Psoas muscle (tissue), 8 donors: ENCODE measurements at places on chromosomes 6 and 20. TPM values are rescaled to one million over a fixed set of nuclear protein-coding genes. Genes with fewer than 3 reads are reported as not detected.

GRCh38 chr6:8914700-8915099 lies 479.4 kb upstream of the SLC35B3 start:
- no peaks in the 10 kb centered on the region for H3K4me1 ChIP-seq
- no peaks in the 10 kb centered on the region for H3K27me3 ChIP-seq
- H3K27ac ChIP-seq, result no peak overlapping the region

GRCh38 chr6:20313051-20313450 lies 88.6 kb upstream of the E2F3 start:
- DNase-seq, result no peak
- H3K4me1 ChIP-seq, result peaks cover 5% of the 10 kb centered on the region
- no peaks in the 10 kb centered on the region for H3K27me3 ChIP-seq
- H3K4me3 ChIP-seq, result no peak overlapping the region
- H3K36me3 ChIP-seq, result no peaks in the 10 kb centered on the region
- H3K27ac ChIP-seq, result no peak overlapping the region

CST4 gene
- not detected for total RNA-seq

HNF4A gene
- 0.13 TPM for total RNA-seq

DNA sequence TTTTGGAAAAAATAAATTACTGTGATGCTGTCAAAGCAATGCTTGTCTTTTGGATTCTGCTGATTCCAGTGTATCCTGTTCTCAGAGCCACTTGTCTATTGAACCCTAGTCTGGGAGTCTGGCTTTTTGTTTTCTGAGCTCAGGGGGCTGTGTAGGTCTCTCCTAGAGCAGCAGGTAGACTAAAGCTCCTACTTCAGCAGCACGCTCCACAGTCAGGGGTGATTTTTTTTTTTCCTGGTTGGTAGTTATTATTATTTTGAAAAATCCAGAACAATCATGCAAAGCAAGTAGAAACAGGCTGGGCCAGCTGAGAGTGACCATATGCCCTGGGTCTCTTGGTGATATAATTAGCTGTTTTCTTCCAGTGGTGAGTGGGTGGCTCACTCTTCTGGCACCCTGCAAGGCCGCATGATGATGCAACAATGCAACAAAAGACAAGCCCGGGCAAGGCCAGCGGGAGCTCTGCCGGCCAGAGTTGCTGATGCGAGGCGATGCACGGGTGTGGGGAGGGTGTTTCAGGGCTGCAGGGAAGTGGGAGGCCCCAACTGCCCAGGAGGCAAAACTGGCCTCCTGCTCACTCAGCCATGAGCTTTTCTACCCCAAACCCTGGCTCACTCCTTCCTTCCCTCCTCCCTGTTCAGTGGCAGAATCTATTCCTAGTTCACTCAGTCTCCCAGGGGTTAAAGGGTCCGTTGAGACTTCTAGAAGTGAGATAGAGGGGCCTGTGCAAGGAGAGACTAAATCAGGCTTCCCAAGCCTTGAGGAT lies 11.5 kb upstream of the CDKN1A start:
- DNase-seq, result peak; percentile 88
- H3K4me3 ChIP-seq, result no peak overlapping the region
- H3K4me1 ChIP-seq, result peaks cover 29% of the 10 kb centered on the region
- no peaks in the 10 kb centered on the region for H3K36me3 ChIP-seq
- peak overlapping the region; percentile 59 for H3K27ac ChIP-seq

DNA sequence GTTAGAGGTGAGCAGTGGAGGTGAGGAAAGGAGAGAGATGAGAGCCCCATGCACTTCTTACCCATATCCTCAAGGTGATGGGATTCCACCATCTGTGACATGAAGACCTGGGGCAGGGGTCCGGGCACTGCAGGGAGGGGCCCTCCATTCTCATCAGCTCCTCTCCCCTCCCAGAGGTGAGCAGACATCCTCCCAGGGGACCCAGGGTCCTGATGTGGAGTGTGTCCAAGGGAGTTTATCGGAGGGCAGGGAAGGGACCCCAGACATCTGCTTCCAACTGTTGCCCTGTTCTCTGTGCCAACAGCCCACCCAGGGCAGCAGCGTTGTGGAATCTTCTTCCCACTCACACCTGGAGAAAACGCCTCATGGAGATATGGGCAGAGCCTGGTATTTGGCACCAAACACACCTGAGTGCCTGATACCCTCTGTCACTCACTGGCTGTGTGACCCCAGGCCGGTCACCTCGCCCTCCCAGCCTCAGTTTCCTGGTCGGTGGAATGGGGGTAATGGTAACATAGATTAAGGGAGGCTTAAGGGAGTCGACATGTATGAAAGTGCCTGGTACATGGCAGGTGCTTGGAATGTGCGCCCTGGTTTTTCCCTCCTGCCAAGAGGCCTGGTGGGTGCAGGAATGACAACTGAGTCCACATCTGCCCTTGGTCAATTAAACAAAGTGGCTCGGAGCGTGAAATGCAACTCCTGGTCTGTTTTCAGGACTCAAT lies 227.9 kb downstream of the PREX1 start:
- H3K4me3 ChIP-seq, result no peak overlapping the region
- no peak overlapping the region for H3K27ac ChIP-seq

UST gene
- total RNA-seq, result 2.0 TPM

GRCh38 chr6:47251396-47251795 lies 58.3 kb downstream of the TNFRSF21 start:
- no peak overlapping the region for H3K27ac ChIP-seq
- no peaks in the 10 kb centered on the region for H3K27me3 ChIP-seq
- no peaks in the 10 kb centered on the region for H3K4me1 ChIP-seq
- DNase-seq, result no peak

LY6G6D gene
- not detected for total RNA-seq

DNA sequence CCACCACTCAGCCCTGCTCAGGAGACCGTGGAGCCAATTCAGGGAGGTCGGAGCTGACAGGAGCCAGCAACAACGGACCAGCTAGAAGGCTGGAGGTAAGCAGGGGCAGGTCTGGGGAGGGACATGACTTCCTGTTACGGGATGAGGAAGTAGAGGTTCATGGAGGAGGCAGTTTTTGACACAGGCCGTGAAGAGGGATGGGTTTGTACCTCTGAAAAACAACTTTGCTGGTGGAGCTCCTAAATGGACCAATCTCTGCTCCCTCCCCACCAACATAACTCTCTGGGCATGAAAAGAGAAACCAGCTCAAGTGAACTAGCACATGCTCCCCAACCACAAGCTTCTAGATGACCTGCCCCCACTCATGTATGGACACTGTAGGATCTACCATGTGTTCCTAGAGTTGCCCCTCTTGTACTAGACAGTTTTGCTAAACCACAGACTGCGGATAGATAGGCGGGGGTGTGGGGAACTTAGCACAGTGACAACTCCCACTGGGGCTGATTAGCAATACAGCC lies 31.4 kb downstream of the RALGAPA2 start:
- peaks cover 53% of the 10 kb centered on the region for H3K4me1 ChIP-seq
- H3K27ac ChIP-seq, result peak overlapping the region; percentile 39
- no peak for DNase-seq
- no peak overlapping the region for H3K4me3 ChIP-seq
- no peaks in the 10 kb centered on the region for H3K27me3 ChIP-seq

DNA sequence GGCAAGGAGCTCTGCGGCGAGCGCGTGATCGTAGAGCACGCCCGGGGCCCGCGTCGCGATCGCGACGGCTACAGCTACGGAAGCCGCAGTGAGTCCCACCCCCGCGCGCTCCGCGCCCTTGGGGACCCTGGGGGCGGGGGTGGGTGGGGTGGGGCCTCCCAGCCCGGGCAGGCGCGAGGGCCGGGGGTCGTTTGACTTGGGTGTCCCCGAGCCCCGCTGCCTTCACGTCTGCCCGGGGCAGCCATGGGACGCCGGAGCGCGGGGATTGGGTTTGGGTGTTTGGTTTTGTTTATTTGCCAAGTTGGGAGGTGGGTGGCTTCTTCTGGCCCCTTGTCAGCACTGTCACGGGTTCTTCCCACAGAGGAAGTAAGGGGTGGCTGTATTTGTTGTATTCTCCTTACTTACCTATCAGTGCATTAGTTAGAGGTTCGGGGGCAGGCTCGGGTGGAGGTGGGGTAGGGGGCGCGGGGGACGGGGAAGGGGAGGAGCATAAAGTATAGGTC lies 777 bp downstream of the SRSF6 start:
- peaks cover 47% of the 10 kb centered on the region for H3K36me3 ChIP-seq
- H3K27me3 ChIP-seq, result no peaks in the 10 kb centered on the region
- peaks cover 17% of the 10 kb centered on the region for H3K4me1 ChIP-seq
- peak overlapping the region; percentile 98 for H3K27ac ChIP-seq
- H3K4me3 ChIP-seq, result peak overlapping the region; percentile 82
- DNase-seq, result no peak

DNA sequence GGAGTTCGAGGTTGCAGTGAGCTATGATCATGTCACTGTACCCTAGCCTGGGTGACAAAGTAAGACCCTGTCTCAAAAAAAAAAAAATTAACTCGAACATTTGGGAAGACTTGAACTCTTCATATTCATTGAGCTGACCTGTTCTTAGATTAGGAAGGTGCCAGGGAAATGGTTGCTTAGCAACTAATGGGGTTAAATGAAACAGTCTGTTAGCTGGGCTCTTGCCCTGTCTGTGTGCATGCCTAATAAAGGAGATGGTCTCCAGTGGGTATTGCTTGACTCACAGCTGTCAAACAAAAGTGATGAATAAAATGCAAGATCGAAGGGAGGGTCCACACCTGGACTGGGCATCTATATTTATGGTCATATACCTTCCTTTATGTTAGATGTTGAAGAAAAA lies 101.8 kb downstream of the KLHL32 start:
- H3K27ac ChIP-seq, result no peak overlapping the region
- no peak for DNase-seq
- H3K4me1 ChIP-seq, result peaks cover 2% of the 10 kb centered on the region
- H3K36me3 ChIP-seq, result no peaks in the 10 kb centered on the region
- no peaks in the 10 kb centered on the region for H3K27me3 ChIP-seq

DNA sequence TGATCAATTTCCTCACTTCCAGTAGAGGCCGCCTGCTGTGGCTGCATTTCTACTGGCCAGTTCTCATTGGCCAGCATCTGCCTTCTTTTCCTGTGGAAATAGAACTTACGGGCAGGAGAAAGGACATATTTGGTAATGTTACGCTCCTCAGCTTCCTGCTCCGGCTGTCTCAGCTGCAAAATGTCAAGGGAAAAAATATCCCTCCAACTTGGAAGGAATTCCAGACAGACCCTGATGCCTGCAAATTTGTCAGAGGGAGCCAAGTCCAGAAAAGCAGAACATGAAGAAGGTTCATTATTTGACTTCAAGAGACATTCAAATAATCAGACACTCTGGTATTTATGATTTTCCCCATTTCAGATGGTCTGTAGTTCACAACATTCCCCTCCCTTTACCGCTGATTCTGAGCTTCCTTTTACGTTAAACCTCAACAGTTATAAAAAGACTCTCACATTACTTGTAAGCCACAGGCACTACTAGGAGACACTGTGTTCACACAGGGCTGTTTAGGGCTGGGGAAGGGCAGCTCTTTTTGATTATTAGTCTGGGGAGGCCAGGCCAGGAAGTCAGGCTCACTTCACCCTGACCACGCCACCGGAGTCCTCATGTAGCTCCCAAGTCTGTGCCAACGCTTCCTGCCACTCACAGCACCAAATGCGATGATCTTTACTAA lies 179.6 kb upstream of the CCN2 start:
- peak; percentile 23 for DNase-seq
- no peaks in the 10 kb centered on the region for H3K4me1 ChIP-seq
- no peaks in the 10 kb centered on the region for H3K36me3 ChIP-seq

REV3L gene
- 36.3 TPM for total RNA-seq

DNA sequence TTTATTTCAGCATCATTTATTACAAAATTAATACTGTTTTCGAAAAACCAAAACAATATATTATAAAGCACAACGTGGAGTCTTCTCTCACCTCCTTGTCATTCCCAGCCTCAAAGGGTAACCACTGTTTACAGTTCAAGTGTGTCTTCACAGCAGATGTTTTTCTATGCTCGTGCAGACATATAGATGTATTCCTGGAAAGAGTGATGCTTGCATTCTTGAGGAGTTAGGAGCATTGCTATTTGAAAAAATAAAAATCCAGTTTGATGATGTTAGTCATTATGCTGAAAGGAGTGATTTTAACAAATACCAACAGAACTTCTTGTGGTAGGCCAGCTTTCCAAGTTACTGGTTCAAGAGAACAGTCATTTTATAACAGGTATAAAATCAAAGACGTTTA lies 234.9 kb downstream of the BCKDHB start:
- H3K27ac ChIP-seq, result no peak overlapping the region
- H3K36me3 ChIP-seq, result no peaks in the 10 kb centered on the region
- DNase-seq, result no peak
- H3K27me3 ChIP-seq, result no peaks in the 10 kb centered on the region
- no peaks in the 10 kb centered on the region for H3K4me1 ChIP-seq
- no peak overlapping the region for H3K4me3 ChIP-seq

PTCRA gene
- total RNA-seq, result not detected

TRIM31 gene
- not detected for total RNA-seq

DUSP15 gene
- not detected for total RNA-seq

DNA sequence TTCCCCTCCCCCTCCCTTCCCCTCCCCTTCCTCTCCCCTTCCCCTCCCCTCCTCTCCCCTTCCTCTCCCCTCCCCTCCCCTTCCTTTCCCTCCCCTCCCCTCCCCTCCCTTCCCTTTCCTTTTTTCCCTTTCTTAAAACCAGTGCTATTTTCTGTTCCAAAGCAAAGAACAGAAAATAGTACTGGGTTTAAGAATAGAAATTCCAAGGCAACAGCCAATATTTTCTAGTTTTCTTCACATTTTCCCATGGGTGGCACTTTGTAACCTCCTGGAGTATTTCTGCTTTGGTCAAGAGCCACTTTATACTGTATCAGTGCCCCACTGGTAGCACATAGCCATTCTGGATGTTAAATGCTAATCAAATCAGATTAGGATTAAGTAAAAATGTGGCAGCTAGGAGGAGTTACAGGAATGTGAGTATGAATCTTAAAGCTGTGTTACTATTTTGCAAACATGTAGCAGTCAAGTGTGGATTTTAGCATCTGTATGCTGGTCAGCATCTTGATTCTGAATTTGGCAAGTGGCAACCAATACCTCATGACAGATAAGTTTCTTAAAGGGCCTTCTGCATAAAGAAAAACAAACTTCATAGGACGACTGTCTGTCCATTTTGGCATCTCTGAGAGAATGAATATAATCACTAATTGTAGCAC lies 126.4 kb downstream of the CEP57L1 start:
- no peak overlapping the region for H3K27ac ChIP-seq
- H3K4me3 ChIP-seq, result no peak overlapping the region
- no peaks in the 10 kb centered on the region for H3K27me3 ChIP-seq
- no peak for DNase-seq
- peaks cover 24% of the 10 kb centered on the region for H3K4me1 ChIP-seq

- H3K4me3 ChIP-seq, result no peak overlapping the region
- no peak for DNase-seq
- H3K27ac ChIP-seq, result peak overlapping the region; percentile 89
- peaks cover 28% of the 10 kb centered on the region for H3K4me1 ChIP-seq
- H3K27me3 ChIP-seq, result no peaks in the 10 kb centered on the region
Measured at GRCh38 chr6:30875244-30876038, 8.9 kb upstream of the DDR1 start.

DNA sequence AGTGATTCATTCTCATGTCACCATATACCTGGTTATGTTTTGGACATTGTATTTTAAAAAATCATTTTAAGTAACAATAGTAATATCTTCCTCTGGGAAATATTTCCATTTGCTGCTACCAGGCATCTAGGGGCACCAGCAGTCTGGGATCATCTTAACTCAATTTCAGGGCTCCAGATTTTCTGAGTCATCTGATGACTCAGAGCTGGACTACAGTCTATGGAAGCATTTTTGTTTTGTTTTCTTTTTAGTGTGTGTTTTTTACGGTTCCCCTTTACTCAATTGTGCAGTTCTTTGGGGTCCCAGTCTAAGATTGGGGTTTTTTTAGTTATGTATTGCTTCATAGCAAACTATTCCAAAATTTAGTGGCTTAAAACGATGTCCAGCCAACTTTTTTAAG lies 5.7 kb upstream of the FKBP5 start:
- peaks cover 20% of the 10 kb centered on the region for H3K4me1 ChIP-seq
- DNase-seq, result no peak
- H3K36me3 ChIP-seq, result no peaks in the 10 kb centered on the region
- no peak overlapping the region for H3K27ac ChIP-seq
- H3K27me3 ChIP-seq, result no peaks in the 10 kb centered on the region

IRF4 gene
- 0.08 TPM for total RNA-seq

SNX14 gene
- total RNA-seq, result 15.8 TPM

ZC2HC1B gene
- total RNA-seq, result 0.56 TPM
